Chondrocyte (in vitro differentiated cells): ENCODE measurements at places on chromosomes 3 and 15. TPM values are rescaled to one million over a fixed set of nuclear protein-coding genes. Genes with fewer than 3 reads are reported as not detected.

PLSCR5 gene
- not detected in 3 replicates for total RNA-seq

DNA sequence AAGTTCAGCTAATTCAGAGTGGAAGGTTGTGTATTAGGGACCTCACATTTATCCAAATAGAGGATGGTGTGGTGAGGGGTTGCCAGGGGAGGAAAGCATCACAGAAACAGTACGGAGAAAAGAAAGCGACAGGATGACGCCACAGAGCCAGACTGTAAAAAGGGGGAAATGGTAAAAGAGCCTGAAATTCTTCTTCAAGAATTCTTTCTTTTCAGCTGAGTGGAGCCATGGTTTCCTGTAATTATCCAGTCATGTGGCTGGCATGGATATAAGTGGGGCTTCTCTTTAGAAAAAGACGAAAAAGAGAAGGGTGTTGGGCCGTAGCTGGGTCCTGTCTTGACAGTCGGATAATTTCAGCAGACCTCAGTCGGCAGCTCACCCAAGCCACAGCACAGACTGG is 24.5 kb upstream of the PSMD6 start:
- DNase-seq: no peak

DNA sequence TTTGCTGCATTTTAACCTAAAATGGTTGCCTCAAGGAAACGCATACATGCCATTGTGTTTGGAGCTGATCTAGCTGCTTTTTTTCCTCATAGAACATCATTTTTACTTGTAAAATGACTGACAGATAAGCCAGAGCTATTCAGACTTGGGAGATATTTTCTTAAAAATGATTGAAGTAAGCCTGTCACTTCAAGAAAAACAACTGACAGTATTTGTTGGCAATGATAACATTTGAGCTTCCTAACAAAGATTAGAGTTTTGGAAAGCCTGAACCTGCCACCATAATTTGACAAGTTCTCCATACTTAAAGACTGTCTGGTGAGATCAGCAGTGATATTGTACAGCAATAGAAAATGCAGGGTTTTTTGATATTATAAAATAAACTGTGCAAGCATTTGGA is 27.6 kb upstream of the MRPL3 start:
- DNase-seq: no peak

- no peak for DNase-seq
Measured at GRCh38 chr15:70379938-70380883, 282.5 kb upstream of the TLE3 start.

DNA sequence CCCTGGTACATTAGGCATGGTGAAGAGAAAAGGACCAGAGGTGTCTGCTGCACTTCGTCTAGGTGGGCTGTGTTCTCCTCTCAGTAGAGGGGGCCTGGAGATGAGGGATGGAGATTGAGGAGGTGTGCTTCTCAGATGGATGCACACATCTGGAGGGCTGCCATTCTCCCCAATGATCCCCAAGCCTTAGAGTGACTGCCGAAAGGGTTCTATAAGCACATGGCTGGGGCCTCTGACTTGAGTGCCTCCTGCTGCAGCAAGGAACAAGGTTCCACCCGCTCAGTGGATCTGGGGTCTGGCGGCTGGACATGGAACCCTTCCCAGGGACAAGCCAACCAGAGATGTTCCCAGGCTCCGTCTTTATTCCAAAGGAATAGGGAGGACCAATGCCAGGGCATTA is 66.8 kb downstream of the CPN2 start:
- peak; percentile 54 for DNase-seq
